Non-pigmented ciliary epithelial cell (primary cell): ENCODE measurements at places on chromosomes 4 and X.

GRCh38 chr4:61201961-61202637 is 2.0 kb downstream of the ADGRL3 start:
- no peak for DNase-seq

GRCh38 chrX:145865082-145865481 is 47.5 kb downstream of the SLITRK2 start:
- DNase-seq, result no peak

DNA sequence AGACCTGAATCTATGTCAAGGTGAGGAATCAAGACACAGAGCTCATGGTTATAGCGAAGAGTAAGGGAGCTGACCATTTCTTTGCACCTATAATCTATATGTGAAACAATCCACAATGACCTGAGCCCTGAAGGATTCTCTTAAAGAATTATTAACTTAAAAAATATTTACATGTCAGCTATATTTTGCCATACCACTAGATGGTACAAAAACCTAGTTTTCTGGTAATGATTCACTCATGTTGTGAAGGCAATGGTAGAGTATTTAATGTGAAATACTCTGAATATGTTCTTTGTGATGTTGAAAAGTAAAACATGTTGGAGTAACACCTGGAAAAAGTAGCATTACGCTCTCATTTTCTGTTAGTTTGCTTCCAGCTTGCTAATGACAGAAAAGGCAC is 40.0 kb downstream of the VGLL1 start:
- no peak for DNase-seq

- DNase-seq, result no peak
Measured at GRCh38 chr4:101441446-101441845, 94.1 kb upstream of the PPP3CA start.

- no peak for DNase-seq
Measured at GRCh38 chr4:150329373-150329772, 251.1 kb downstream of the DCLK2 start.

- DNase-seq, result no peak
Measured at GRCh38 chr4:182869697-182870096, 47.5 kb downstream of the DCTD start.

DNA sequence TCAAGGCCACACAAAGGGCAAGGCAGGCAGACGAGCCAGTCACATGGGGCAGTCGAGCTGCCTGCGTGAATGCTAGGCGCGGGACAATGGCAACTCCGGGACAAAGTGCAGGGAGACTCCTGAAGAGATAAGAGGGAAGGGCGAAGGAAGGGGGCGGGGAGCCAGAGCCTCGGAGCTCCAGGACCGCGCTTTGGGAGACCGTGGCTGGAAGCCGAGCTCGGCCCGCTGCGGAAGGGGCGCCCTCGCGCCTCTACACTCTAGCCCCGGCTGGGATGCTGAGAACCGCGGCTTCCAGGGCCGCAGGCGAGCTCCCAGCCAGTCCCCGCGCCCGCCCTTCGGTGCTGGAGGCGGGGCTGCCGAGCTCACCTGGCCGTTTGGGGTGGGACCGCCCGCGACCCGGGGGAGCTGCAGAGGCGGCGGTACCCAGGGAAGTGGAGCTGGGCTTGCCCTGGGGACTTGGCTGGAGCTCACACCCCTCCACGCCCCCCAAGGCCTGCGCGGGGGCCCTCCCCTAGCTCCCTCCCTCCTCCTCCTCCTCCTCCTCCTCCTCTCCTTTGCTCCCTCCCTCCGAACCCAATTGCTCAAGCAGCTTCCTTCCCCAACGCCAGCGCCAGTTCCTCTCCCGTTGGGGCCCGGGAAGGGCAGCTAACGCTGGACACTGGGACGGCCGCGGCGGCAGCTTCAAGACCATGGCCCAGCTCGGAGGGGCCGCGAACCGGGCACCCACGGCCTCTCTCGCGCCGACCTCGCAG is at the start of gene SOWAHD:
Gene SOWAHD, plus strand, starts transcription at position 610 of the 752 bp plus-strand sequence. Its CDS starts 80 bp downstream, at position 690.
- no peak for DNase-seq

- no peak for DNase-seq
Measured at GRCh38 chr4:36310793-36311192, 29.4 kb downstream of the DTHD1 start.

- no peak for DNase-seq
Measured at GRCh38 chr4:656436-657337, 17.4 kb downstream of the ATP5ME start.

- DNase-seq, result no peak
Measured at GRCh38 chr4:155526452-155527169, 140.0 kb upstream of the GUCY1A1 start.

DNA sequence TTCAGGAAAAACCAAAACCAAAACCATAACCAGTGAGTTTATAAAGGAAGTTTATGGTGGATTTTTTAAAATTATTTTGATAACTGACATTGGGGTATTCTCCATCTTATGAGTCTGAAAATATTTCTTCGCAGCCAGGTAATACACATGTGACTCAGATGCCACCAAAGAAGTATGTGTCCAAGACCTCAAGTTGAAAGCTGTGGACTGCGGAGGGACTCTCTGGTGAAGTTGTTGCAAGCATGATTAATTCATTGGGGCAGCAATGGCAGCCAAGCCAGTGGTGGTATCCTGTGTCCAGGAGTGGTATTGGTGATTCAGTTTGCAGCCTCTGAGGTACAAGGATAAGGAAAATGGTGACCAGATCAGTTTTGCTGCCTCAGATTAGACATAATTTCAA is 14.0 kb upstream of the ADH5 start:
- no peak for DNase-seq

GRCh38 chrX:155055494-155055893 is 15.4 kb downstream of the CMC4 start:
- DNase-seq, result no peak

GRCh38 chr4:2093265-2093664 is 34.1 kb downstream of the NAT8L start:
- no peak for DNase-seq

DNA sequence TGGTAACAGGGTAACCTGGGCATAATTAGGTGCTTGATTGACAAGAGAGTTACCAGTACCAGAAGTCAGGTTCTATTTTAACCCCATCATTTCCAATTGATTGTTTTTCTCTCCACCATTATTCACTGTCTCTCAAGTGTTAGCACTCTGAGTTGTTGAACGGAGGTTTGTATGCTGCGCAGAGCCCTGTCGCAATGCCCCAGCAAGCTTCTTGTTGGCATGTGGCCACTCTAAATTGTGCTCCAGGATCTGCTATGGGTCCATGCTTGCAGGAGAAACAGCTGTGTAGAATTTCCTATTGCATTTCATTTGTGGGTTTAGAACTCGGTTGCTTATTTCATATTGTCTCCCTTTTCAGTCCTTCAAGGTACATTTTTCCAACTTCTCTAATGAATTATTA is 98.2 kb downstream of the KLHL8 start:
- DNase-seq, result no peak

DNA sequence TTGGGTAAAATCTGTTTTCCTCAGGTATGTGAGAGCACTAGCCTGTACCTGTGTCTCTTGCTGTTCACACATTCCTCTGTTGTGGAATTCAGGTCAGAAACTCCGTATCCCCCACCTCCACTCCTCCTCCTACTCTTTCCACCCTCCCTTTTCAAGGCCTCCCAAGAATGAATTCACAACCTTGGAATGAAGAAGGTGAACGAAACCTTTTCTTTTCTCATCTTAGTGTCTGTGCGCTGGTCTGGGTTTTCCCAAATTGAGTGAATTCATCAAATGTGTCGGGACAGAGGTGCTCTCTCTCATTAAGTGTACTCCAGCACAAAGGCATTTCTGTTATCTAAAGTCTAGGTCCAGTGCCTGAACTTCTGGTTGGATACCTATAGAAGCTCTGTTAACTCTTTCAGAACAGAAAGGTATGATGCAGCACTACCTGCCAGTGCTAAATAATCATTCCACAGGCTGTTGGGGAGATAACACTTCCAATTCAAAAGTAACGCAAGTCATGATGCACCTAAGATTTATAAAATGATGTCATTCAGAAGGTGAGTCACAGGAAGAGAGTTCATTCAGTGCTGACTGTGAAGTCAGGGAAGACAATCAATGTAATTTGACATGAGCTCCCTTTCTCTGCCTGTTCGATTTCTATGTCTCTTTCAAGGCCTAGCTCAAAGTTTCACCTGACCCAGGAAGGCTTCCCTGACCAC is 41.9 kb downstream of the COL4A6 start:
- DNase-seq, result no peak
